ENCODE measurements at places on chromosomes 3 and 15. TPM values are rescaled to one million over a fixed set of nuclear protein-coding genes. Genes with fewer than 3 reads are reported as not detected.

- no peak for DNase-seq
Measured at GRCh38 chr15:58649175-58649574, 100.3 kb downstream of the ADAM10 start.

GRCh38 chr3:72763751-72764440 is 84.3 kb downstream of the SHQ1 start:
- no peak for DNase-seq

DNA sequence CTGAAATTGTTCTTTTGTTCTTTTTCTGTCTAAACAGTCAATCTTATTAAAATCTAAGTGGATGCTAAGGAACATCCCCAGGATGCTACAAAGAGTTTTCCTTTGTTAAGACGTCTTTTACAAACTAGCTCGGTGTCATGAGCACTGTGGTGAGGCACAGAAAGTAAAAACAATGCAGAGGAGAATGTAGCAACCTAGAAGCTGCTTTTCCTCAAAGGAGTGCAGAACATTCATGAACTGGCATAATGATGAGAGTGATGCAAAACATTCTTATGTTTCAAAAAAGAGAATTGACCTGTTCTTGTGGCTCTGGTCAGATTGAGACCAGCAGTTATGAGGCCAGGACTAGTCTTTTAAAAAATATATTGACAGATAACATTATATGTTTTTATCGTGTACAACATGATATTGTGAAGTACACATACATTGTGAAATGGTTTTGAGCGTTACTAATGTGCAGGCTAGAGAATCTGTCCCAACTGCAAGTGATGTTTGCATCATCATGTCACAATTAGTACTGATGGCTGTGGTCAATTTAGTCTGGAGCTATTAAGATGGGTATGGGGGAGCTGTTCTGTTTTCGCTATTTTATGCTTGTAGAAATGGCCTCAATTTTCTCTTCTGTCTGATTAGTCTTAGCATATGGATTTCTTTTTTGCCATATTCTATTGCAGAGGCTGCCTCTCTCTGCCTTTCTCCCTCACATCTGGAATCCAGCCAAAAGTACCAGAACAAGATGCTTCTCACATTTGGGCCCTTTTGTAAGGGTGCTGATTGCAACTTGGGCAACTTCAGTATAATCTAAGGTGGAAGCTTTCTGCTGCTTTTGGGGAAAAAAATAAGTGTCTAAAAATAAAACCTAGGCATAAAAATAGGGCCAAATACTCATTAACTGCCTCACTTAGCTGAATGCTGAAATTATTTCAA is 50.2 kb downstream of the HHLA2 start:
- no peak for DNase-seq

- DNase-seq = peak; percentile 80
Measured at GRCh38 chr15:75723847-75724660, 11.4 kb upstream of the CSPG4 start.

DNA sequence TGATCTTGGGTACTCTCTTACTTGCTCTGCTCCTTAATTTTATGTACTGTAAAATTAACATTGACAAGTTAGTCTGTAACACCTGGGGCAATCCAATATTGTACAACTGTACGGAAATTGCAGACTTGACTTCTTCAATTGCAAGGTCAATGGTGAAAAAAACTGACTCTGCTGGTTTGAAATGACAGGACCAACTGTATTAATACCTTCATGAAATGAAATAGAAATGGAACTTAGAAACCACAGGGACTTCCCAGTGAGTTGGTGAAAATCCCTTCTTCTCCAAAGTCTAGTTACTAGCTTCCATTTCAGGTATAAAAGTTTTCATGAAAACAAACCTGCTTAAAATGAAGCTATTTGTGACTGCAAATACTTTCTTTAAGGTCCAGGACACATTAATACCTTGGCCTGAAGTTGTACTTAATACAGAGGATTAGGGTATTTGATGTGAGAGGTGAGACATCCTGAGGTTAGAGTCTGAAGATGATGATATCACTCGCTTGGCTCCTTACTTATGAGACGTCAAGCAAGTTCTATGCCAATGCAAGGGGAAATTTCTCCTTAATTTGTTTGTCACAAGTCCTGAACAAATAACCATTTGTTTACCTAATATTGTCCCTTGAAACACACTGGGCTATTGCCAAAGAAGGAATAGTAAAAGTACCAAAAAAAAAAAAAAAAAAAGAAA is 226.2 kb upstream of the TP63 start:
- no peak for DNase-seq

- DNase-seq = peak; percentile 91
Measured at GRCh38 chr3:196569003-196569516, 600 bp downstream of the FBXO45 start.

DNA sequence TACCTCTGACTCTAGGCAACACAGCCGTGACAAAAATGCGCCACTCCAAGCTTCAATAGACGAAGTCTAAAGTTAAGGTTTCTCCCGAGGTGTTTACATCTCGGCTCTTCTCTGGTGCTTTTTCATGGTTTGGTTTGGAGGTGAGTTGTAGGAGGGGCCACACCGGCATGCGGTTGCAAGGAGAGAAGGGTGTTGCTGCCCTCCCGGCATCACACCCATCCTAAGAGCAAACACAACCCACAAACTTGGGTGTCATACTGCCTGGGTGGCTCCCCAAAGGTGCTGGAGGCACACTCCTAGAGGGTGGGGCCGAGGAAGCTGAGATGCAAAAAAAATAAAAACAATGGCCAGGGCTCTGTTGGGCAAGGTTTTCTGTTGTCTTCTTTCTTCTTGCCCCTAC is 225.2 kb upstream of the ICE2 start:
- no peak for DNase-seq

The ZDHHC23 gene
- 6.3 TPM for total RNA-seq
